Effector CD8-positive, alpha-beta T cell (primary cell): ENCODE measurements at places on chromosomes 12 and 14.

DNA sequence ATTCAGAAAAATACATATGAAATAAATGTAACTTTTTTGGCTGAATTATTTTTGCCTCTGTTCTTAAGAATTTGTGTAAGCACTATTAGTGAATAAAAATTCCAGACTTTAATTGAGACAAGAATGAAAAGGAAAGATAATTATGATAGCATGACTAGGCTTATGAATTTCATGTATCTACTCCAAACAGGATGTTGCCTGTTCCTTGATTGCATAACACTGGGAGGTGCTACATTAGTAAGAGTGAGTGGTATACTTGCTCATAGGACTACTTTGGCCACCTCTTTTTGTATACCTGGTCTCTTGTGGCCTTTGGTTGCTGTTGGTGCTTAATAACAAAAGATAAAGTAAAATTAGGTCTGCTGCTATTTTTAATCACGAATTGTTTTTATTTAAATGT is 112.8 kb downstream of the NAV3 start:
- DNase-seq = no peak

- DNase-seq = no peak
Measured at GRCh38 chr14:106686533-106686932, 1160.2 kb downstream of the TMEM121 start.

DNA sequence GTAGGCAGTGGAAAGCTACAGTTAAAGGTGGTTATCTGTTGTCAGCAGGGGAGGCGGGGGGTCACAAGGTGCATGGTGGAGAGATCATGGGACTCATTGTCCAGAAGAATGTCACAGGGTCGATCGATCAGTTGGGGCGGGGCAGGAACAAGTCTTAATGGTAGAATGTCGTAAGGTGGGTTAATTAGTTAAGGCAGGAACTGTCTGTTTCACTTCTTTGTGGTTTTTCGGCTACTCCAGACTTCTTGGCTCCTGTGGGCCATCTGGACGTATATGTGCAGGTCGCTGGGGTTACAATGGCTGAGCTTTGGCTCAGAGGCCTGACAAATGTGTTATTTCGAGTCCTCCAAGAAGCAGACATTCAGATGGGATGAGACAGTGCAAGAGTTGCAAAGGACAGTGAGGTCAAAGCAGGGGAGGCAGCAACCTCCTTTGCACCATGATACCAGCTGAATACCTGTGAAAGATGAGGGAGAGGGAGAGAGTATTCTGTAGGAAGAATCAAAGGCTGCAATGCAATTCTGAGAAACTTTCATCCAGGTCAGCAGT is 246.9 kb upstream of the TMEM132C start:
- no peak for DNase-seq

GRCh38 chr14:101194373-101195308 is 291.1 kb upstream of the RTL1 start:
- DNase-seq = no peak

GRCh38 chr12:2540535-2540941 is 254.2 kb upstream of the FKBP4 start:
- DNase-seq = no peak

DNA sequence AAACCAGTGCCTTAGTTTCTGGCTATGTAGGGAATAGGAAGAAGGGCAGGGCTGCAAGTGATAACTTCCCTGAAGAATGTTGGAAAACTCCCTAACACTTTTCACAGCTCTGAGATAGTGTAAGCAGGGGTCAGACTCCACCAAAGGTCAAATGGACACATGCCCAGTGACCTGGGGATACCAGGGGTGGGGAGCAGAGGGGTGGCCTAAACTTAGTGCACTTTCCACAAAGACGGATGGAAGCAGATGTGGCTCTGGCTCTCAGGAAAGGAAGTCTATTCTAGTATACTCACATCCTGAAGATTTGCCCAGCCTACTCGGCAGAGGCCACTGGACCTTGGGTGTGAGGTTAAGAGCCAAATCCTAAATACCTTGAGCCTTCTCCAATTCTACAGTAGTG is 285.8 kb downstream of the NUAK1 start:
- DNase-seq = no peak

GRCh38 chr12:3718100-3718499 is 34.8 kb downstream of the CRACR2A start:
- no peak for DNase-seq
